ENCODE measurements at places on chromosomes 13 and 19.

- DNase-seq = no peak
Observed at GRCh38 chr13:25118378-25118905, 22.5 kb downstream of the PABPC3 start.

GRCh38 chr13:32426191-32426989 lies 1.5 kb downstream of the N4BP2L1 start:
- no peak for DNase-seq

- peak; percentile 70 for DNase-seq
Observed at GRCh38 chr19:35755550-35756376, 1.1 kb downstream of the HSPB6 start.

DNA sequence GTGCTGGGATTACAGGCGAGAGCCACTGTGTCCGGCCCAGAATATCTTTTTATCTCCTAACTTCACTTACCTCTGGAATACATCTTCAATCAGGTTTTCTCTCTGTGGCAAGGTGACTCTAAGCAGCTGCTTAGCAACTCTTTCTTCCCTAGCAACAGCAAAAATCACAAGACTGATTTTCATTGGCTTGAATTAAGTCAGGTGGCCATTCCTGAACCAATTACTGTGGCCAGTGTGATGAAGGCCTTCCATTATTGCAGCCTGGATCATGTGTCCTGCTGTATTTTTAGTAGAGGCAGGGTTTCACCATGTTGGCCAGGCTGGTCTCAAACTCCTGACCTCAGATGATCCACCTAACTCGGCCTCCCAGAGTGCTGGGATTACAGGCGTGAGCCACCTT lies 9.0 kb upstream of the LTBP4 start:
- no peak for DNase-seq

DNA sequence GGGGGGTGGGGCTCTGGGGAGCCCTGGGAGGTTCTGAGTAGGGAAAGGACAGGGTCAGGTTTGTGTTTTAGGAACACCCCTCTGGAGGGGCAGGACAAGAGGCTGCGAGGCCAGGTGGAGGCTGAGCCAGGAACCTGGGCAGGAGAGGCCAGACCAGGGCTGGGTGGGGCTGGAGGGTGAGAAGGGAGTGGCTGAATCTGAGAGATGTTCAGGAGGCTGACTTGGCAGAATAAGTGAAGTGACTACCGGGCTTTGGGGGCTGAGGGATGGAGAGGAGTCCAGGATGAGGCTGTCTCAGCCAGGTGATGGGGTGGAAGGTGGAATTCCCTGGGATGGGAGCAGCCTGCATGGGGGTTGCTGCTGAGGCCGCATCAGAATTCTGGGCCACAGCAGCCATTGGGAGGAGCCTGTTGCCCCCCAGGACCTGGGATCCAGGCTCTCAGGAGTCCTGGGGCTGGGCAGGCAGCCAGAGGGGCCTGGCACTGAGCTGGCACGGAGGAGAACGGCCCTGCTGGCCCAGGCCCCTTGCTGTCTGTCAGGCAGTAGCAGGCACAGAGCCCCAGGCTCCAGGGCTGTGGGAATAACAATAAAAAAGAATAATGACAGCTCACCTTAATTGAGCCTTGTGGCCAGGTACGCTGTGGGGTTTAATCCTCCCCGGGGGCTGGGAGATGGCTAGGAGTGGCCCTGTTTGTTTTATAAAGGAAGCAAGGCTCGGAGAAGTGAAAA lies 3.3 kb downstream of the PPP5C start:
- DNase-seq = no peak

GRCh38 chr13:23411220-23411619 lies 22.3 kb downstream of the SACS start:
- no peak for DNase-seq

DNA sequence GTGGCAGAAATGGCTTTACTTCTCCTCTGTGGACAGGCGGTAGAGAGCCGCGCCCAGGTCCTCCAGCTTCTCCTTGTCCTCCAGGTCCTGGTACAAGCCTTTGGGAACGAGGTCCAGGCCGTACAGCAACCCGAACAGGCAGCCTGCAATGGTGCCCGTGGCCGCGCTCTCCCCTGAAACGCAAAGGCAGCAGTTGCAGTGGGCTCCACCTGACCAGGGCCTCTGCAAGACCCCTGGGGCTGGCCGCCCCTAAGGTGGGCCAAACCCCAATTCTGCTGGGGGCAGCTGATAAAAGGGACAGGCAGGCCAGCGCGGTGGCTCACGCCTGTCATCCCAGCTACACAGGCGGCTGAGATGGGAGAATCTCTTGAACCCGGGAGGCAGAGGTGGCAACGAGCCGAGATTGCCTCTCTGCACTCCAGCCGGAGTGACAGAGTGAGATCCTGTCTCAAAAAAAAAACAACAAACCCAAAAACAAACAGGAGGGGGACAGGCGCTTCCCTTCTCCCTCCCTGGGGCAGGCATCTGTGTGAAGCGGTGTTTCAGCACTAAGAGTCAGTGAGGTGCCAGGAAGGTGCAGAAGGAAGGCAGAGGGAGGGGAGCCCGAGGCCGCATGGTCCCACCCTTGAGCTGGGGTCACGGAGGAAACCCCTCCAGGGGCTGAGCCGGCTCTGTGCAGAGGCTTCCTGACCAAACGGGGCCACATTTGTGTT lies 30.3 kb downstream of the ADPRHL1 start:
- no peak for DNase-seq

DNA sequence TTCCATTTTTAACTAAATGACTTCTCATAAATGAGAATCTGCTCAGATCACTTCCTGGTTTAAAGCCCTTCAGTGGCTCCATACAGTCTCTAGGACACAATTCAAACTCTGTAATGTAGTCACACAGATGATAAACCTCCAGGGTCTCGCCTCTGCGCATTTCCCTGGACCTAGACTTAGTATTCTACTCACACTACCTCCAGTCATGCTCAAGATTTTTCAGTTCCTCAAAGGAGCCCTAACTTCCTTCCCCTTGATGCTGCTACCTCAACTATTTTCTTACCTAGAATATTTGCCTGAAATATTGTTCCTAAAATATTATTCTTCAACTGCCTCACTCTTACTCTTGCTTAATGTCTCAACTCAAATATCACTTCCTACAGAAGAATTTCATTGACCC lies 86.7 kb upstream of the TPP2 start:
- DNase-seq = no peak

DNA sequence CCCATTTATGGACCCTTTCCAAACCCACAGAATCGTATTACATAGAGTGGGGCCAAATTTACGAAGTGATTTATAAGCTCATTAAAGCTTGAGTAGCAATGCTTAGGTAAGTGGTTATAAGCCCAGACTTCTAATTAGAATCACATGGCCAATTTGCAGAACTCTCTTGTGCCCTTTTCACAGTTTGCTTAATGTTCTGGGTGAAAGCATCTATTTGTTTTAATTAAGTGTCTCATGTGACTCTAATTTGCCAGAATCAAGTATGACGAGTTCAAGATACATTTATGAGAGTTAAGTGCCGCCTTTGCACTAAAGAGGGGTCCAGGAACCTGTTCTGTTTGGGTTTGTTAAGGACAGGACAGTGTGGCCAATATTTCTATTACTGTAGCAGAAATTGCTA lies 46.0 kb upstream of the ZNF681 start:
- no peak for DNase-seq

- no peak for DNase-seq
Observed at GRCh38 chr13:106063591-106064313, 471.7 kb downstream of the EFNB2 start.

- no peak for DNase-seq
Observed at GRCh38 chr13:49110913-49111170, 109.3 kb upstream of the MLNR start.
